ENCODE measurements at places on chromosomes 2 and 18.

- no peak for DNase-seq
Measured at GRCh38 chr2:231810905-231811304, 24.7 kb downstream of the COPS7B start.

- DNase-seq: no peak
Measured at GRCh38 chr2:33136056-33136455, 189.3 kb downstream of the LTBP1 start.

- DNase-seq: no peak
Measured at GRCh38 chr2:234451852-234452625, 44.8 kb downstream of the ARL4C start.

DNA sequence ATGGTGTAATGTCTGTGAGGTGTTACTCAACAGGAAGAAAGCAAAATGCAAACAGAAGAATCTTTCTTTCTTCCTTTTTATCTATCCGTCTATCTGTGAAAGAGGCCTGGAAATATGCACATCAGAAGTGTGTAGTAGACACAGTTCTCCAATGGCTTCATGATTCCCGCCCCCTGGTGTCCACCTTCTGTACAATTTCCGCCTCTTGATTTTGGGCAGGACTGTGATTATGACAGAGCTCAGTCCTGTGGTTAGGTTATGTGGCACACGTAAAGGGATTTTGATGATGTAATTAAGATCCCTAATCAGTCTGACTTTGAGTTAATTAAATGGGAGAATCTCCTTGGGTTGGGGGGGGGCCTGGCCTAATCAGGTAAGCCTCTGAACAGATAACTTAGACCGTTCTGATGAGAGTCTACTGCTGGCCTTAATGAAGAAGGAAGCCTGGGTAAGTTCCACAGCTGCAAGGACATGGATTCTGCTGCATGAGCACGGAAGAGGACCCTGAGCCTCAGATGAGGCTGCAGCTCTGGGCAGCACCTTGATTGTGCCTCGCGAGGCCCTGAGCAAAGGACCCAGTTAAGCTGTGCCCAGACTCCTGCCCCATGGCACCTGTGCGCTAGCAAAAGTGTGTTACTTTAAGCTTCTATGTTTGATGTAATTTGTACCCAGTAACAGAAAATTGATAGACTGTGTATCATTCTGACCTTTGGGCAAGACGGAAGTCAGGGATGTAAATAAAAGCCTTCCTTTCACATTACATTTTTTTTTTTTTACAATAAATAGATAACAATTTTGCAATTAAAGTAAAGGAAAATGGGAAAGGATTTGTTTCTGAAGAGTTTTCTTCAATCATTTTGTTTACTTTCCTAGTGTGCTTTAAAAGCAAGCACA lies 11.3 kb upstream of the KCNF1 start:
- DNase-seq: peak; percentile 72

DNA sequence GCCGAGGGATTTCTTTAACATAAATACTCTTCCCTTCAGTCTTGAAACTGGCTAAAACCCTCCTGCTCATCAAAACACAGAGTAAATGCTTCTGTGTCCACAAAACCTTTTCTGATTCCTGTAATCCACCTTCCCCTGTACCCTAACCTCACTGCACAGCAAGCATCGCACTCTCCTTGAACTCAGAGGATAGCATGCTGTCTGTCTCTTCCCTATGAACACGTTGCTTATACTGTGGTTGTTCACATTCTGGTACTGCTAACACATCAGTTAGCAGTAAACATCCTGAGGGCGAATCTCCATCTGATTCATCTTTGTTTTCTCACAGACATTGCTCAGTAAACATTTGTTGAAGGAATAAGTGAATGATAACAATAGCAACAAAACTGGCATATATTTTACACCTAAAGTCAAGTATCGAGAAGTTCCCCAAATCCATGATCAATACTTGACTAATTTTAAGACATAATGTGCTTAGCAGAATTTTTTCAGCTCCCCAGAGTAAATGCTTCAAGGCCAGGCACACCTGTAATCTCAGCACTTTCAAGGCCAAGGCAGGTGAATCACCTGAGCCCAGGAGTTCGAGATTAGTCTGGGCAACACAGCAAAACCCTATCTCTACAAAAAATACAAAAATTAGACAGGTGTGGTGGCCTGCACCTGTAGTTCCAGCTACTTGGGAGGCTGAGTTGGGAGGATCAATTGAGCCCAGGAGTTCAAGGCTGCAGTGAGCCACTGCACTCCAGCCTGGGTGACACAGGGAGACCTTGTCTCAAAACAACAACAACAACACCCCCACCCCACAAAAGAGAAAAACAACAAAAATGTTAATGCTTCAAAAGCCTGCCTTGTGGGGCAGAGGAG lies 45.6 kb upstream of the LPIN2 start:
- no peak for DNase-seq

GRCh38 chr18:32803568-32803967 lies 30.7 kb upstream of the KLHL14 start:
- no peak for DNase-seq

GRCh38 chr2:175205523-175205922 lies 24.0 kb upstream of the ATP5MC3 start:
- no peak for DNase-seq

GRCh38 chr2:162676515-162676914 lies 162.1 kb downstream of the KCNH7 start:
- no peak for DNase-seq

- no peak for DNase-seq
Measured at GRCh38 chr2:148527488-148528340, 116.8 kb upstream of the EPC2 start.

DNA sequence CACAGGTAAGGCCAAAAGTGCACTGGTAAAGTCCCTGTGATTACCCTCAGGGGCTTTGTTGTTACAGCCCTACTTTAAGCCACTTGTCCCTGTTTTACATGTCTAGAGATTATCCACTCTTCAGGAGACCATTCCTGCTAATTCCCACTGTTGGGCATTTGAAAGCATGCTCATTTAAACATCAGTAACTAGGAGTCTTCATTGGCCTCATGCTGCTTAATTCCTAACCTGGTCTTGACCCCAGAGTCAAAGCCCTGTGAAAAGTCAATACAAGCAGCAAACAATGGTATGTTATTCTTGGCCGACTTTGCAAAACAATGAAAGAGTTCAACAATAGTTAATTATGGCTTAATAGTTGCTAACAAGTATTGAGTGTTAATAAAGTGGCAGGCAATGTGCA lies 23.2 kb downstream of the AFF3 start:
- no peak for DNase-seq

- no peak for DNase-seq
Measured at GRCh38 chr18:9918016-9918680, 4.3 kb downstream of the VAPA start.

DNA sequence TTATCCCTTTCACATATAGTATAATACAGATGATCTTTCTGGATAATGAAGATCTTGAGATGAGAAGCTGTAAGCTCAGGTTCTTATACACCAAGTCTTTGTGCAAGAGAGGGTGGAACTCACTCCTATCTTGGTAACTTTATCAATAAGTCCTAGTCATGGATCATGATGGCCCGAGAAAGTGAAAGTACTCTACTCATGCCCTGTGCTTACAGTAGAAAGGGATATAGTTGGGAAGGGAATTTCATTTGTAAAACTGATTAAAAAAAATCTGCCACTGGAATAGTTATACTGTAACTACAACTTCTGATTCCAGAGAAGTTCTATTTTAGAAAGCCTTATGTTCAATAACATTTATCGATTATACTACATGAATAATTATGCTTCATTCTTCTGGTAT lies 51.8 kb downstream of the MYO3B start:
- no peak for DNase-seq

- no peak for DNase-seq
Measured at GRCh38 chr2:182816866-182817265, 49.6 kb downstream of the FRZB start.

GRCh38 chr18:31508781-31509180 lies 10.8 kb downstream of the DSG2 start:
- no peak for DNase-seq

- no peak for DNase-seq
Measured at GRCh38 chr2:196333397-196333796, 162.0 kb upstream of the STK17B start.

DNA sequence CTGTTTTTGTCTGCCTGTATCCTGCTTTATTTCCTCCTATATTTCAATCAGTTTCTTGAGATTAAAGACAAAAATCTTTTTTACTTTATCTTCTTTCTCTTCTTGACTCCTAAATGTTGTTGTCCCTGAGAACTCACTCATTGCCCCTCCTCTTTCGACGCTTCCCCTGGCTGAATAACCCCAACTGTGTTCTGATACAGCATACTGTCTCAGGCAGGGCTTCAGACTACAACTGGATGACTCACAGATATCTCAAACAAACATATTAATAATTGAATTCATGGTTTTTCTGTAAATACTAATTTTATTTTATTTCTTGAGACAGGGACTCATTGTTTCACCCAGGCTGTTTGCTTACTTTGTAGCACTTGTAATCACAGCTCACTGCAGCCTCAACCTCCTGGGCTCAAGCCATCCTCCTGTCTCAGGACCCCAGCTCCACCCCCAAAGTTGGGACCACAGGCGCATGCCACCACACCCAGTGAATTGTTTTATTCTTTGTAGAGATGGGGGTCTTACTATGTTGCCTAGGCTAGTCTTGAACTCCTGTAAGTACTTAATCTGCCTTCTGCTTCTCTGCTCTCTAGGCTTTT lies 9.4 kb downstream of the ITGAV start:
- no peak for DNase-seq

DNA sequence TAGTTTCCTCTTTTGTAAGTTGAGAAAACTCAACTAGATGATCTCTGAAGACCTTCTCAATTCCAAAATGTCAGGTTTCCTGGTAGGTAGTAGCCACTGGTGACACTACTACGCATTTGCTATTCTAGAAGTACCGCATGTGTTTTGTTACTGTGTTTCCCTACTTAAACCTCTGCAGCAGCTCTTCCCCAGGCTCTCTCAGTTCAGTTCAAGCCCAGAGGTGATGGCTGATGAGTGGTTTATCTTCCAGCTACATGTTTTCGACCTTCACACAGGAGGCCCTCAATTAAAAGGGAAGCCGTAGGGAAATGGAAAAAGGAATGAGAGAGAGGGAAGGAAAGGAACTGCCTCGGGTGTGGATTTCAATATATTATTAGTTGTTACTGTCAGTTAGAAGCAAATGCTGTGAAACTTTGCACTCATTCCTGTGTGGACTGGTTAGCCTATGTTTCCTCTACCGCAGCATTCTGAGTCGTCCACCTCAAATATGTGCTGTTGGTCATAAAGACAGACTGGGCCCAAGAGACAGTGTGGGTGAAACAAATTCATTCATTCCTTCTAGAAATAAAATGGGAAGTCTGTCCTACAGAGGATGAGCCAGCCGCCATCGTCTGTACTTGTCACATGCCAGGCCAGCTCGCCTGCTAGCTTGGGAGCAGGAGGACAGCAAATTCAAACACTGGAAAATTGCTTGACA lies 455.2 kb upstream of the RAB12 start:
- DNase-seq: no peak

DNA sequence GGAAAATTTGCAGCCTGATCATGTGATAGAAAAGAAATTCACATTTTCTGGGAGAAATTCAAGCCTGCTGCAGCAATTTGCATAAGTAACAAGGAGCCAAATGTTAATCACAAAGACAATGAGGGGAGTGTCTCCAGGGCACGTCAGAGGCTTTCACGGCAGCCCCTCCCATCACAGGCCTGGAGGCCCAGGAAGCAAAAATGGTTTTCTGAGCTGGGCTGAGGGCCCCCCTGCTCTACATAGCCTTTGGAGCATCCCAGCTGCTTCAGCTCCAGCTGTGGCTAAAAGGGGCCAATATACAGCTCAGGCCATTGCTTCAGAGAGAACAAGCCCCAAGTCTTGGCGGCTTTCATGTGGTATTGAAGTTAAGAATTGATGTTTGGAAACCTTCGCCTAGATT lies 445.3 kb upstream of the ZEB2 start:
- no peak for DNase-seq

DNA sequence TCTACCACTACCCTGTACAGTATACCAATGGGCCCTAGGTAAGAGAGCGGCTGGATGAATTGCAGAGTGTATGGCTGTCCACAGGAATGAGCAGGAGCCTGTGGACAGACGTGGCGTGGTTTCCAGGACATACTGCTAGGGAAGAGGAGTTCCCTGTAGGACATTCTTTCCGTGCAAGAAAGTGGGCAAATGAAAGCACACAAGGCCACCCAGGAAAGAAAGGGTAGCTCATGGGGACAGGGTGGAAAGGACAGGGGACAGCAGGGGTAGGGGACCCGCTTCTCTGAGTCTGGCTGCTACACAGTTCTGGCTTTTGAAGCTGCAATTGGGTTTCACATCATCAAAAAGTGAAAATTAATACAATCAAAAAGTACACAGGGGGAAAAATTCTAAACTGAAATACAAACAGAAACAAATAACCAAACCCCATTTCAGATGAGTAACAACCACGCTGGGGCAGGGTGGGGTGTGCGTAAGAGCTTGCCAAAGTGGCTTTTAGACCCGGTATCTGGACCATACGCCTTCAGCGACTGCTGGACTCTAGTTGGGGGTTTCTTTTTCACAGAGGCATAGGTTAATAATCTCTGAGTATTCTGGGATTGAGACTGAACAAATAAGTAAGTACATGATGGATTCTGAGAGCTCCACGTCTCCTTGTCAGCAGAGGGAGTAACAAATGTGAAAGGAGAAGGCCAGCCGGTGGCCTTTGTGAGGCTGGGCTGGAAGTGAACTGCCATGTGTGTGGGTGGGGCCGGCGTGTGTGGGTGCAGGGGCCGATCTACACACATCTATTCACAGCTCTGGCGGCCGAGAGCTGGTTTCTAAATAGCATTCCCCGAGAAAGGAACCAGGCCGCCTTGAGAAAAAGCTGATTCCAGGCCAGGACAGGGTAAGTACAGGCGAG lies 84.0 kb downstream of the HDAC4 start:
- no peak for DNase-seq

GRCh38 chr2:17133052-17133671 lies 385.1 kb downstream of the RAD51AP2 start:
- no peak for DNase-seq

- no peak for DNase-seq
Measured at GRCh38 chr2:161165811-161166210, 5.6 kb downstream of the TANK start.

GRCh38 chr2:73870084-73870483 lies 22.7 kb upstream of the ACTG2 start:
- DNase-seq: no peak

GRCh38 chr18:56028514-56028913 lies 440.5 kb upstream of the TCF4 start:
- DNase-seq: no peak

DNA sequence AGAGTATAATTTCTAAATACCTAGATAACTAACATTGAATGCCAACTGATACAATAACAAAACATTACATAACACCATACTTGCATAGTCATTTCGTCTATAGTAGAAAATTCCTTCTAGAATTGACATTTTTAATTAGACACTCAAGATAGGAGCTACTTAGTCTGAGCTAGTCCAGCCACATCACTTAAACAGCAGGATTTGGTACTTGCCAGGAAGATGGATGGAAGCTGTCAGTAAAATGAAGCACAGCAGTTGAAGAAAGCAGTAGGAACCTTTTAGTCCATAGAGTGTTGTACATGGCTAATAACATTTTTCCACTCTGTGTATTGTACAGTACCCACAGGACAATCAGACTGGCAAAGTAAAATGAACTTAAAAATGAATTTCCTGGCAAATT lies 372.0 kb downstream of the GALNT13 start:
- no peak for DNase-seq

GRCh38 chr2:240149943-240150784 lies 9.7 kb upstream of the OTOS start:
- DNase-seq: peak; percentile 80

Measured in D341Med (cell line).